ENCODE measurements at places on chromosomes 11 and 22.

GRCh38 chr11:67085617-67086016 is 29.0 kb downstream of the RHOD start:
- no peak for DNase-seq

DNA sequence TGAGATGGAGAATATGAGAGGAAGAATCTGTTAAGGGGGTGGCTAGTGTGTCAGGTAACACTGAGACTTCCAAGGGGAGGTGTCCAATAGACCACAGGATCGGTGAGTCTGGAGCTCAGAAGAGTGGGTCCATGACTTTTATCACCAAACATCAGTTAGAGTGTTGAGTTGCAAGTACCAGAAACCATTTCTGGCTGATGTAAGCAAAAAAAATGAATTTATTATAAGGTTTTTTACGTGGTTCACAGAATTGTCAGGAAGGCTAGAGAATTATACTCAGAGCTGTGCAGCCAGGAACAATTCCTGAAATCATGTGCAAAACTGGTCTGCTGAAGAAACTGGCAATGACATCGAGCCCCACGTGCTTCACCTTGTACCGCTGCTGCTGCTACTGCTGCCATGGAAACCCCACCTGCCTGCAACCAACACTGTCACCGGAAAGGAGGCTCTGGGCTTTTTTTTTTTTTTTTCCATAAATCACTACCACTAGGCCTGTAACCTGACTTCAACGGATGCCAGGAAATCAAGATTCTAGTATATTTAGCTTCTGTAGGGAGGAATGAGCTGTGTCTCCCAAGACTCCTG is 16.6 kb upstream of the STK33 start:
- no peak for DNase-seq

- DNase-seq: no peak
Measured at GRCh38 chr11:128480066-128480465, 107.3 kb downstream of the ETS1 start.

DNA sequence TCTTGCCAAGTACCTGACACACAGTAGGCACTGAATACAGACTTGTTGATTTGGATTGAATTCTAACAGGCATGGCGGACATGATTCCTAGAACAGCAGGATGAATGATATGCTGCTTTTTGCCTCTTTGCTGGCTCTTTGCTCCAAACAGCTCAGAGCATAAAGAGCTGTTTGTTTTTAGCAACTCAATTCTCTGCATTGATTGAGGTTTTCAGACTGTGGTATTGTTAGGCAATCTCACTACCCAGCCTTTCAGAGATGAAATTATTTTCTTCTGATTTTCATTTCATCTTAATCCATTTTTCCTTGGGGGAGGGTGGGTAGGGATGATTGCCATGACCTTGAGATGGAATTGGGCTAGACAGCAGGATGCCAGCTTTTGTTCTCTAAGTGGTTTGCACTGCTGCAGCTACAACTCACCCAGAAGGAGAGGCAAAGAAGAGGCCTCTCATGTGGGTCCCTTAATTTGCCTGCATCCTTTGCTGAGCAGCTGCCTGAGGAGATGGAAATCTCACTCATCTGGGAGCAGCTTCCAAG is 20.5 kb downstream of the COA4 start:
- no peak for DNase-seq

- DNase-seq: no peak
Measured at GRCh38 chr11:9071692-9072091, 19.7 kb downstream of the SCUBE2 start.

- no peak for DNase-seq
Measured at GRCh38 chr22:17563936-17564391, 666 bp downstream of the SLC25A18 start.

GRCh38 chr22:43222987-43223386 is 36.1 kb upstream of the TTLL12 start:
- DNase-seq: no peak

- DNase-seq: no peak
Measured at GRCh38 chr11:28106353-28107043, 1.5 kb downstream of the KIF18A start.

DNA sequence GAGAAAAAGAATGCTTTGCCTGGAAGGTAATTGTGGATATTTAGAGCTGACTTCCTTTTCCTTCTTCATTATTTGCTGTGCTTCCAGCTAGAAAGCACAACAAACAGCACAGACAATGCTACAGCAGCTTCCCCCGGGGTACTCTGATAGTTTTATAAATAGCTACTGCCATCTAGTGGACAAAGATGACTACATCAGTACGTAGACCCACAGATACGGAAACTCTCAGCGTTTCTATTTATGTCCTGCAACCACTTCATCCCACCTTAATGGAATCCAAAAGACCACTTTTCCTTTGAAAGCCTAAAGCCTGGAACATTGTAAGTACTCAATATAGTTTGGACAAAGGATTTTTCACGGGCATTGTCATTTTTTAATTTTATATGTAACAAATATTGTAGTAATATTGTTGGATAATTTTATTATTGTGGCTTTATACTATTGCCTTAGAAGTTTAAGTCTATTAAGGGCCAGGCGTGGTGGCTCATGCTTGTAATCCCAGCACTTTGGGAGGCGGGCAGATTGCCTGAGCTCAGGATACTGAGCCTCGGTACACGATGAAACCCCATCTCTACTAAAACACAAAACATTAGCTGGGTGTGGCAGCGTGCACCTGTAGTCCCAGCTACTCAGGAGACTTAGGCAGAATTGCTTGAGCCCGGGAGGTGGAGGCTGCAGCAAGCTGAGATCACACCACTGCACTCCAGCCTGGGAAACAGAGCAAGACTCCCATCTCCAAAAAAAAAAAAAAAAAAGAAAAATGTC is 7.5 kb downstream of the HSPA8 start:
- DNase-seq: peak; percentile 75

DNA sequence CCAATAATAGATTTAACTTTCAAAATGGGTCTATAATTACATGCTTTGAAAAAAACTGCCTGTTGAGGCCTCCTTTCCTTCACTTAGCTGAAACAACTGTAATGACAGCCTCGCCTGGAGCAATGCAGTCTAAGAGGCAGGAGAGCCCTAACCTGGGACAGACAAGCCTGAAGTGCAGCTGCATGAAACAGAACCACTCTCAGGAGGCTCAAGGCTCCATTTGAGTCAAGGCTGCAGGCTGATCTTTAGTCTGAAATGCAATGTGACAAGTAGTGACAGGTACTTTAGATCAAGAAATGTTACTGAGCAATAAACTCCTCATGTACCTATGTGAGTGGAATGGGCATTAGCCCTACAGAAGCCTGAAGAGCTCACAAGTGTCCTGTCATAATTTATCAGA is 414.0 kb upstream of the LUZP2 start:
- DNase-seq: no peak

GRCh38 chr11:20042045-20042639 is 118.1 kb downstream of the DBX1 start:
- no peak for DNase-seq

DNA sequence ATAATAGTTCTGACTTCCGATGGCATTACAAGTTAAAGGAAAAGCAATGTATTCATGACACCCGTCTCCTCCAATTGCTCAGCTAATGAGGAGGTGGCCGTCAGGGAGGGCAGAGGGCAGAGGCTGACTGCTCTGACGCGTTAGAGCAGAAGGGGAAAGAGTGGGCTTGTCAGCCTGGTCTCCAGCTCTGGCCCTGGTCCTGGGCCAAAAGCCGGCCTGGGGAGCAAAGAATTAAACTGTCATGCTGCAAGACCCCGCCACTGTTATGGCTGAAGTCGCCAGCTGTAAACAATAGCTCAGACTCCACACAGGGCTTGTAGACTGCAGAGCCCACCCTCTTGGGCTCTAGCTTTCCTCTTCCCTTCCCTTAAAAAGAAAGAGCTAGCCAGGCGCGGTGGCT is 119.7 kb downstream of the NAT10 start:
- DNase-seq: no peak

DNA sequence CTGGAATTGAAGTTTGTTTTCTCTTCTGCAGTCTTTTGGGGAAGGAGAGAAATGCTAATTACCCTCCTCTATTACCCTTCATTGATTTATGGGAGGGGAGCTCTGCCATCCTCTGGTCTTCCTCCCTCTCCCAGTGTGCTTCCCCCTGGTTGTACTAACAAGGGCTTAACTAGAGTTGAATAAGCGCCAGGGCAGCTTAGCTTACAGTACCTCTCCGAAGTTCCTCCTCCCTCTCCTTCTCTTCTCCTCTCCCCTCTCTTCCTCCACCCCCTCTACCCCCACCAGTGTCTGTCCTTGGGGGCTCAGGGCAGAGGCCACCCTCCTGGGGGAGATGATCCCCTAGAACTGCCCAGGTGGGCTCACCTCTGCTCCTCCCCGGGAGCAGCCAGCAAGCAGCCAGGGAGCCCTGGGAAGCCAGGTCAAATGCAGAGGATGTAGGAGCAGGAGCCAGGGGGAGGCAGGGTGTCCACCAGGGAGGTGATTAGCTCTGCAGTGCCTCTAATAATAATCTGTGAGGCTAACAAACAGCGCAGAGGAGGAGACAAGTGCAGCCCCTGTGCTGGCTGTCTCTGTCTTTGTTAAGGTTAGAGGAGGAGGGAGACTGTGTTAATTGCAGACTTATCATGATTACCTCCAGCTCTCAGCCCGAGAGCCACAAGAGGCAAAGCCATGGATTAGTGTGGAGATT is 191.6 kb upstream of the CADM1 start:
- no peak for DNase-seq

- no peak for DNase-seq
Measured at GRCh38 chr11:82930229-82930628, 28.7 kb downstream of the DDIAS start.

DNA sequence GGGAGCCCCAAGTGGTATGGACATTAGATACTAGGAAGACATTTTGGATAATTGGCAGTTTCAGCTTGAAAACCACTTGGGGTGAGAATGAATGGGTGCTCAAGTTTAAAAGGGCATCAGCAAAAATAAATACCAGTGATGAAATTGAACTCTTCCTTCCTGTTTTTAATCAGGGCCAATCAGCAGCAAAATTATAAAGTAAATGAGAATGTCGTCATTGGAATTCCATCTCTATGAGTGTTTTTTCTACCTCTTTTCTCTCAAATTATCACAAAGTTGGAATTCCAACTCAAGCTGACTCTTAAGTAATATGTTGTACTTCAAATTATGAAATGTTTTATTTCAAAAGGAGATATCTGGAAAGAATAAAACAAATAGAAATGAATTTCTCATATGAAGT is 730.6 kb downstream of the METTL15 start:
- DNase-seq: no peak

DNA sequence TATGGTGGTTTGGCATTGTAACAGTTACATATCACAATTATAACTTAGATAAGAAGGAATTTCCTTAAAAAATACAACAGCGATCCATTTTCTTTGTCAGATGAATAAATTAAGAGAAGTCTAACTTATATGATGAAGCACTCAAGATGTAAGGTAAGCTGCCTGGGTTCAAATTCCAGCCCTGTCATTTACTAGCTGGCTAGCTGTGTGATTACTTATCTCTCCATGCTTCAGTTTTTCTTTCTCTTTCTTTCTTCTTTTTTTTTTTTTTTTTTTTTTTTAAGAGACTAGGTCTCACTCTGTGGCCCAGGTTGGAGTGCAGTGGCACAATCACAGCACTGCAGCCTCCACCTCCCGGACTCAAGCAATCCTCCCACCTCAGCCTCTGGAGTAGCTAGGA is 22.2 kb upstream of the LDHA start:
- no peak for DNase-seq

GRCh38 chr11:12683874-12684273 is 9.7 kb downstream of the TEAD1 start:
- DNase-seq: no peak

DNA sequence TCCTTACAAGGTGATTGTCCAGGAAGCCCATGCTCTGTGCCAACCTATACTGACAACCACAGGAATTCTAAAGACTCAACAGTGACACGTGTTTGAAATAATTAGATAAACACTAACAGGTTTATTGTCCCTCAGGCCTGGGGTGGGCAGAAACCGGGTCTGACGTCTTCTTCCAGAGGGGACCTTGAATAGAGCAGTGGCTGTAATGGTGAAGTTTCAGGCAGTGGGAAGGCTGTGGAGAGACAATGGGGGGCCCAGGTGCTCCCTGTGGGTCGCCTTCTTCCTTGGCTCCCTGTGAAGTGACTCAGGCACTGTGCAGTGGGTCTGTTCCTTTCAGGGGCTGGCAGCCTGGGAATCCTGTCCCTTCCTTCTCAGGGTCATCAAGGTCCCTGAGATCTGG is 54.6 kb downstream of the OTOG start:
- no peak for DNase-seq

DNA sequence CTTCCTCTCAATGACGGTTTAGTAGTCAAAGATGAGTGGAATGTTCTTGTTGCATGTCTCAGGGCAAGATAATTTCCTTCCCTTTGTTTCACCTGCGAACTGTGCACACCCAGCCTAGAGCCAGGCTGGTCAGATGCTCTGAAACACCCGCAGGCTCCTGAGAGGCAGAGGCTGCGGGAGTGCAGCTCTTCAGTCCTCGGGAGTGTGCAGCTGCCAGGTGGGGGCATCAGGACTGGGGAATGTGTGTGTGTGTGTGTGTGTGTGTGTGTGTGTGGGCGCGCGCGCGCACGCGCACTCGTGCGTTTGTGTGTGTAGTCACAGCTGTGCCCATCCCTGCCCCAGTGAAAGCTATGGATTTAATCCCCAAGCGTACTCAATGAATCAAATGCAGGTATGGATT is 136.2 kb upstream of the NTM start:
- DNase-seq: no peak

GRCh38 chr11:95147364-95147905 is 57.8 kb downstream of the ENDOD1 start:
- DNase-seq: peak; percentile 88

- DNase-seq: no peak
Measured at GRCh38 chr11:43408277-43408676, 49.6 kb downstream of the TTC17 start.

DNA sequence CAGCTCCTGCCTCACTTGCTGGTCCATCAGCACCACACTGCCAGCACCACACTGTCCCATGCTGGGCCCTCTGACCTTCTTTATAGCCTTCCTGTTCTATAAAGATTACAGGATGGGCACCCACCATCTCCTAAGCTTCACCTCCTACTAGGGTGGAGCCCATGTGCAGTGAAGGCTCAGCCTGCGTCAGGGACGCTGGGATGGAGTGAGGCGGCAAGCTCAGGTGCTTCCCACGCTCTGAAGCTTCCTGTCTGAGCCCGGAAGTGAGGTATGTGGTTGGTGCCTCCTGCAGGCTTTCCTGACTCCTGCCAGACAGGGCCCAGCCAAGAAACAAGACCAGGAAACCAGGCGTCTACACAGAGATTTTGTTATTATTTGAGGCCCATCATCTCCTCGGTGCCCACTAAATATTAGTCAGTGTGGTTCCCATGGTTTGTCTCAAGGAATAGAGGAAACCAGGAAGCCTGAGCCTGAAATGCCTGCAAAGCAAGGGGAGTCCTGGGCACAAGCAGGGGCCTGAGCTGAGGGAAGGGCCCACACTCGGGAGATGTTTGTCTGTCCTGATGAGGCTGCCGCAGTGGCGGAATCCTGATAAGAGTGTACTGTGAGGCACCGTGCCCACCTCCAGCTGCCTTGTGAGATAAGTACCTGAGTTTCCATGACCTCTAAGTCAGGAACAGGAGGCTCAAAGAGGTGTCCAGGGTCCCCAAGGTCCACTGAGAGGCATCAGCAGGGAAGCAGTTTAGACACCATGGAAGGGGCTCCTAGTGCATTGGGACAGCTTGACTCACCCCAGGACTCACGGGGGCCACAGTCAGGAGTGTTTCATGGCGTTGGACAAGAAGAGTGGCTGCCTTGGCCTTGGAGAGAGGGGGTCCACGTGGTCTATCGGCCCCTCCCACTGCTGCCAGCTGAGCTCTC is 22.0 kb downstream of the RSPH14 start:
- DNase-seq: peak; percentile 57

- peak; percentile 78 for DNase-seq
Measured at GRCh38 chr22:46006379-46007002, 29.5 kb upstream of the WNT7B start.

GRCh38 chr11:1765871-1766718 is 2.4 kb upstream of the CTSD start:
- no peak for DNase-seq
